ENCODE measurements at places on chromosomes 6 and 20.
A peak's percentile ranks its signal among the peaks of the same experiment; 100 is the strongest.

- DNase-seq = no peak
Observed at GRCh38 chr20:60760256-60761000, 491.6 kb upstream of the CDH4 start.

- no peak for DNase-seq
Observed at GRCh38 chr20:4836935-4837334, 115.2 kb downstream of the PRND start.

- peak; percentile 28 for DNase-seq
Observed at GRCh38 chr20:49768204-49769047, 44.2 kb upstream of the SLC9A8 start.

DNA sequence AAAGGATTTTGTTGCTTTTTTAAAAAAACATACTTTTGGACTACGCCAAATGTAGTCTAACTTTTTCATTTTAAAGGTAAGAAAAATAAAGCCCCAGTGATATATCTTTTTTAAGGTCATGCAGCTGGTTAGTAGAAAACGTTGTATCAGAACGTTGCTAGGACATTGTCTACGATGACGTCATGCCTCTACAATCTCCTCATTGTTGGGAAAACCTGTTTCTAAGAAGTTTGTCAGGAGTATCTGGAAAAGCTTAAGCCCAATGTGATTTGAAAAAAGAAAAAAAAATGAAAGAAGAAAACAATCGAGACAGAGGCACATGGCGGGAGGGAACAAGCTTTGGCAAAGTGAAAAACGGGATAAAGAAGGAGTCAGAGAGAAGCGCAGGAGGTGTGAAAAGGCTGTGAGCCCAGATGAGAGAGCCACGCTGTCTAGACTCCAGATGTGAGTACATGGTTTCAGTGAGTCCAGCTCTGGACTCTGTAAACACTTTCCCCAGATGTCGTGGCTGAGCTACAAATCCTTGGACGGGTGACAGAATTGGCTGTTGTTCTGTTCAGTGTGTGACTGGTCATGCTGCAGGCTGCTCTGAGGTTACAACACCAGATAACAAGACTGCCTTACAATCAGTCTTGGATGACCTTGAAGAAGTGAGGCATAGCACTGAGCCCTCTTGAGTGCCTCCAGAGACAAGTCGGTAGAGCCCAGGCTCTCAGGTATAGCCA, 656.7 kb upstream of the ID4 start:
- DNase-seq = no peak

DNA sequence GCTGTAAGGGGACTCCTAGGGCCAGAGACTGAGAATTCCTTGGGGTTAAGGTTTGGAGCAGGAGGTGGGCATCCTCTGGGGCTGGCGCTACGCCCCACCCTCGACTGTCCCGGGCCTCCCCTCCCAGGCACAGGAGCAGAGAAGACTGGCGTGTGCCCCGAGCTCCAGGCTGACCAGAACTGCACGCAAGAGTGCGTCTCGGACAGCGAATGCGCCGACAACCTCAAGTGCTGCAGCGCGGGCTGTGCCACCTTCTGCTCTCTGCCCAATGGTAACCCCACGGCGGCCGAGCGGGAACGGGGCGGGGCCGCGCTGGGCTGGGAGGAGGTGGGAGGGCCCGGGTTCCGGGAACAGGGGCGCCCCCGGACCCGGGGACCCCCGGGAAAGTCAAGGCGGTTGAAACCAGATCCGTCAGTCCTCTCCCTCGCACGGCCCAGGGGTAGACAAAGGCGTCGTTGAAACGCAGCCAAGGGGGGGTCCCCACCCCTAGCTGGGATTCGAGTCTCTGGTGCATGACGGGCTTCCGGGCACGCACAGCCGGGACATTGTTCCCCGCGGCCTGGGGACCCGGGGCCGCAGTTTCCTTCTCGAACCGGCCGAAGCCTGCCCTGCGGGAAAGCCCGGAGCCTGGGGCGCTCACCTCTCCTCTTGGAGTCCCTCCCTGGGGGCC, 844 bp downstream of the WFDC2 start:
- no peak for DNase-seq

GRCh38 chr6:77401231-77401630, 62.1 kb downstream of the HTR1B start:
- no peak for DNase-seq

DNA sequence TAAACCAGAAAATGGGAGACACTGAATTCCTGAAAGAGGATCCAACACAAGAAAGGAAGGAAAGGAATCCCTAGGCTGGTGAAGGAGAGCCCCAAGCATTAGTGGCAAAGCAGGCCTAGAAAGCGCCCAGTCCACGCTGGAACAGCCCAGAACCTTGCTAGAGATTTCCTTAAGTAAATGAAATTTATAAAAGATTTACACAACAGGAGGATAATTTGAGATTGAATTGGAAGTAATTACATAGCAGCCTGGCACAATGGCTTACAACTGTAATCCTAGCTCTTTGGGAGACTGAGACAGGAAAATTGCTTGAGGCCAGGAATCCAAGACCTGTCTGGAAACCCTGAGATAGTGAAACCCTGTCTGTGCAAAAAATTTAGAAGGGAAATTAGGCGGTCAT, 26.8 kb upstream of the C20orf144 start:
- no peak for DNase-seq

DNA sequence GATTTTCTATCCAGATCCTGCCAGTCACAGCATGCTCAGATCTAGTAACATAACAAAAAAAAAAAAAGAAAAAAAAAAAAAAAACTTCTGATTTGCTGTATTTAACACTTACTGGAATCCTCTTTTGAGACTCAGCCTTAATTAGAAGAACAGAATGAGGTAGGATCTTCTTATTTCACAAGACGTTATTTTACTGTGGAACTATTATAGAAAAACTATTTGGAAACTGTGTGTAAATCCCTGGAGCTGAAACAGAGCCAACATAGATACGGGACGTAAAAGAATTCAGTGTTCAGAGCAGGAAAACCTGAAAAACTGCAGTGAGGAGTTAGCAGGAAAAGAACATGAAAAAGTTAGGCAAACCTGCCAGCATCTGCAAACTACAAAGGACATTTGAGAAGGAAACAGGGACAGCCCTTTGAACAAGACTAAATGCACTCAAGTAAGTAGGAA, 3.4 kb upstream of the ZNF217 start:
- no peak for DNase-seq

GRCh38 chr20:1619861-1620444, at the start of gene SIRPB1:
SIRPB1 (minus strand) TSS chr20:1620009; CDS start chr20:1619944, 65 bp downstream.
- no peak for DNase-seq

GRCh38 chr6:143971482-143972205, 36.4 kb downstream of the PLAGL1 start:
- no peak for DNase-seq

DNA sequence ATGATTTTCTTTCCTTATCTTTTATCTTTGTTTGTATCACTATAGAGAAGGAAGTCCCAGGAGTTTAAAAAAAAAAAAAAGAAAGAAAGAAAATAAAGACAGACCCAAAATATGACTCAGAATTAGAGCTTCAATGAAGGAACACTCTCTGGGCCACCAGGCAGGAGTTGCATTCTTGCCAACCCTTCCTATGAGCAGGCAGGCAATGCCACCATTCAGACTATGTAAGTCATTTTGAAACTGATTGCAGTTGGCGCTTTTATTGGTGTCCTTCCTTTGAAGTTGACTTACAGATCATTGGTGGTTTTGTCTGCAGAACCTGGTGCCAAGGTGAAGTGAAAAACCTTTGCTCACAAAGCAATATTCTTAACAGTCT, 50.3 kb downstream of the MYB start:
- DNase-seq = no peak

GRCh38 chr6:29447670-29448069, 8.6 kb downstream of the OR10C1 start:
- DNase-seq = no peak

DNA sequence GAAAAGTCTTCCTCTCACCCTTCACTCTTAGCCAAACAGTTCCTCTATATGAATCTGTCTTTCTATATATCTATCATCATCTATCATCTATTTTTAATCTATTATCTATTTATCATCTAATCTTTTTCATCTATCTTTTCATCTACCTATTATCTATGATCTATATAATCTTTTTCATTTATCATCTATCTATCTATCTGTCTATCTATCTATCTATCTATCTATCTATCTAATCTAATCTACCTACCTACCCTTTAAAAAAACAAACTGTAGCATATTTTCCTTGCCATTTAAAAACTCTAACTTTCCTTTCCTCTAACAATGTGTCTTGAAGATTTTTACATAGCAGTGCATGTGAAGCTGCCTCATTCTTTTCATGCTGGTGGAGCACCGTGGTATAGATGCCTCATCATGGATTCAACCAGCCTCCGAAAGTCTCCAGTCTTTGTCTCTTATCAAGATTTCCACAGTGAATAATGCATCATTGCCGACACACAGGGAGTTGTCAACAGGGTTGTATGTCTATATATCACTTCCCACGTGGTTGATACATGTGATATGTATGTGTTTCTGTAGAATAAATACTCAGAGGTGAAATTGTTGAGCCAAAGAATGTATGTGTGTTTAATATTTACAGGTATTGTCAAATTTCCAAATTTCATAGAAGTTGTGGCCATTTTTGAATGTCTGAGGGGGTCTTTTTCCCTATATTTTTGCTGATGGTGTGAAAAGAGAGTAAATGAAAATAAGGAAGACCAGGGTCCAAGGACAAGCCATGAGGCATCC, 51.3 kb downstream of the VEGFA start:
- DNase-seq = no peak

- no peak for DNase-seq
Observed at GRCh38 chr6:145761584-145761983, 26.3 kb upstream of the EPM2A start.

GRCh38 chr6:43807228-43808061, 37.4 kb downstream of the VEGFA start:
- DNase-seq = no peak

DNA sequence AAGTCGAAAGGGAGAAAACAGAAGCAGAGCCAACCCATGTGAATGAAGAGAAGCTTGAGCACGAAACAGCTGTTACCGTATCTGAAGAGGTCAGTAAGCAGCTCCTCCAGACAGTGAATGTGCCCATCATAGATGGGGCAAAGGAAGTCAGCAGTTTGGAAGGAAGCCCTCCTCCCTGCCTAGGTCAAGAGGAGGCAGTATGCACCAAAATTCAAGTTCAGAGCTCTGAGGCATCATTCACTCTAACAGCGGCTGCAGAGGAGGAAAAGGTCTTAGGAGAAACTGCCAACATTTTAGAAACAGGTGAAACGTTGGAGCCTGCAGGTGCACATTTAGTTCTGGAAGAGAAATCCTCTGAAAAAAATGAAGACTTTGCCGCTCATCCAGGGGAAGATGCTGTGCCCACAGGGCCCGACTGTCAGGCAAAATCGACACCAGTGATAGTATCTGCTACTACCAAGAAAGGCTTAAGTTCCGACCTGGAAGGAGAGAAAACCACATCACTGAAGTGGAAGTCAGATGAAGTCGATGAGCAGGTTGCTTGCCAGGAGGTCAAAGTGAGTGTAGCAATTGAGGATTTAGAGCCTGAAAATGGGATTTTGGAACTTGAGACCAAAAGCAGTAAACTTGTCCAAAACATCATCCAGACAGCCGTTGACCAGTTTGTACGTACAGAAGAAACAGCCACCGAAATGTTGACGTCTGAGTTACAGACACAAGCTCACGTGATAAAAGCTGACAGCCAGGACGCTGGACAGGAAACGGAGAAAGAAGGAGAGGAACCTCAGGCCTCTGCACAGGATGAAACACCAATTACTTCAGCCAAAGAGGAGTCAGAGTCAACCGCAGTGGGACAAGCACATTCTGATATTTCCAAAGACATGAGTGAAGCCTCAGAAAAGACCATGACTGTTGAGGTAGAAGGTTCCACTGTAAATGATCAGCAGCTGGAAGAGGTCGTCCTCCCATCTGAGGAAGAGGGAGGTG, 38.7 kb downstream of the ZBTB2 start:
- DNase-seq = no peak

DNA sequence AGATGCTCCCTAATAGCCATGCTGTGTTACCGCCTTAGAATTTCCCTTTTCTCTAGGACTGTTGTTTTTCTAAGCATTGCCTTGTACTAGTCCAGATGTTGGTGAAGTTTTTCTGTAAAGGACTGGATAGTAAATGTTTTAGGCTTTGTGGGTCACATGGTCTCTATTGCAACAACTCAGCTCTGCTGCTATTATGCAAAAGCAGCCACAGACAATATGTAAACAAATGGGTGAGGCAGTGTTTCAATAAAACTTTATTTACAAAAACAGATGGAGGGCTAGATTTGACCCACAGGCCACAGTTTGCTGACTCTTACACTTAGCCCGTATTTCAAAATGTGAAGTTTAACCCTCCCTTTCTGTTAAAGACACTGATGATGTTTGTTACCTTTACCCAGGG, 207.6 kb upstream of the MYLIP start:
- no peak for DNase-seq

DNA sequence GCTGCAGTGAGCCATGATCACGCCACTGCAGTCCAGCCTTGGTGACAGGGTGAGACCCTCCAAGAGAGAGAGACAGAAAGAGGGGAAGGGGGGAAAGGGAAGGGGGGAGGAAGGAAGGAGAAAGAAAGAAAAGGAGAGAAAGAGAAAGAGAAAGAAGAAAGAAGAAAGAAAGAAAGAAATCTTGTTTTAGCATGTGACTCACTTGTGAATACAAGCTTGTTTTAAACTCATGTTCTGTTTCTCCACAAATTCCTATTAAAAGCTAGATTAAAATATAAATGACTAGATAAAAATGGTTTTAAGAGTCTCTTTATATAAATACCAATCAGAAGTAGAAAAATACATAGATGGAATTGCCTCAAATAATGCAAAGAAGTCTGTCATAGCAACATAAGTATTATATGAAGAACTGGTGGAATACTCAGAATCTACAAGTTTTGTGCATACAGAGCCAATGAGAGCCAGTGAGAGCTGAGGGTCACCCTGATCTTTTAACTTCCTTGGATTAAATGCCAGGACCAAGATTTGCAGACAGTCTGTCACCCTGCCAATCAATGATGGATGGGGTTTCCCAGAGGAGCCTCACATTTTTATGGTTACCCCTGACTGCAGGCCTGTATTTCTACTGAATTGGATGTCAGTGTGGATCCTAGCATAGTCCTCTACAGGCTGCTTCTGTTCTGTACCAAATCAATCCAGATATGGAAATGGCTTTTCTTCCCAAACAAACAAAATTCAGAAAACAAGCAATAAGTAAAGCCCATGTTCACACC, 50.8 kb upstream of the LY86 start:
- DNase-seq = no peak

- no peak for DNase-seq
Observed at GRCh38 chr6:4404415-4404814, 269.0 kb upstream of the ECI2 start.

GRCh38 chr6:150719831-150720230, 120.1 kb downstream of the PLEKHG1 start:
- DNase-seq = no peak

- no peak for DNase-seq
Observed at GRCh38 chr6:104418839-104419238, 440.9 kb downstream of the HACE1 start.

DNA sequence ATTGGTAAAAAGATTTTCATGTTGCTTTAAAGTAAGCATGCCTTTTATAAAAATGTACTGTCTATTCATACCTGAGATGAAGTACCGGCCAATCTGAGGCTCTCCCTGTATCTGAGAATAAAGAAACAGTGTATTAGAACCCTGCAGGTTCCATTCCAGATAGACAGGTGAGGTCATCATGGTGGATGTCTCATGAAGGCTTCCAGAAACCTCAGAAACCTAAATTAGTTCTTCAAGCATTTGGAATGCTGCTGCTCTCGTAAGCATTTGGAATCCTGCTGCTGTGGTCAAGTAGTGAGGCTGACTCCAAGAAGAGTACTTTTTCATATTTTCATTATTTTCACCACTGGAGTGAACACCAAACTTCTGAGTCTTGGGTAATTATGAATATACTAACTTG, 642.3 kb downstream of the MAFB start:
- no peak for DNase-seq

- DNase-seq = no peak
Observed at GRCh38 chr6:128305976-128306375, 214.4 kb downstream of the PTPRK start.
